Cortex of kidney (tissue), 1 donor: ENCODE measurements at places on chromosomes 3 and 15.

GRCh38 chr3:126134219-126134975, 46.0 kb downstream of the ALDH1L1 start:
- DNase-seq: no peak

DNA sequence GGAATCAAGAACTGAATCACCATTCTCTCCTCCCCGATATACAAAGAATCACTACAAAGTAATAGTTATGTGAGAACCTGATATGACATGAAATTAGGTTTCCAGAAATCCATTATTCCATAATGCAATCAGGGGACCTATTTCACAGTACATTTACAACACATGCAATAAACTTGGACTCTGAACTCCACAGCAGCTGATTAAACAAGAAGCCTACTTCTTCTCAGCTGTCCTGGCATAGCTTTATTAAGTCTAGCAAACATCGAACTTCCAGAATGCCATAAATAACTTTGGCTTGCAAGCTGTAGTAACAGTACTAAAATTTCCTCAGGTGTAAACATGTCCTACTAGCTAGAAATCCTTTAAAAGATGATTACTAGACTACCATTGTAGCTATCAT, 17.8 kb downstream of the PDCD10 start:
- no peak for DNase-seq

DNA sequence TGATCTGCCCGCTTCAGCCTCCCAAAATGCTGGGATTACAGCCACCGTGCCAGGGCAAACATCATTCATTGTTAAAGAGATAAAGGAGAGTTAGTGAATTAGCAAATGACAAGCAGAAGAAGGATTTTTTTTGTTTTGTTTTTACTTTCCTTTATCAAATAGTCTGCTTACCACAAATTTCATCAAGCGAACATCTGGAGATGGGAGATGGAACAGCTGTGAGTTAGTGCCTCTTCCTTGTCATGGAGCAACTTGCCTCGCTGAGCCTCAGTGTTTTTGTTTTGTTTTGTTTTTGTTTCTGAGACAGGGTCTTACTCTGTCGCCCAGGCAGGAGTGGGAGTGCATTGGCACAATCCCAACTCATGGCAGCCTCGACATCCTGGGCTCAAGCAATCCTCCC, 15.9 kb downstream of the ZNF860 start:
- DNase-seq: no peak

DNA sequence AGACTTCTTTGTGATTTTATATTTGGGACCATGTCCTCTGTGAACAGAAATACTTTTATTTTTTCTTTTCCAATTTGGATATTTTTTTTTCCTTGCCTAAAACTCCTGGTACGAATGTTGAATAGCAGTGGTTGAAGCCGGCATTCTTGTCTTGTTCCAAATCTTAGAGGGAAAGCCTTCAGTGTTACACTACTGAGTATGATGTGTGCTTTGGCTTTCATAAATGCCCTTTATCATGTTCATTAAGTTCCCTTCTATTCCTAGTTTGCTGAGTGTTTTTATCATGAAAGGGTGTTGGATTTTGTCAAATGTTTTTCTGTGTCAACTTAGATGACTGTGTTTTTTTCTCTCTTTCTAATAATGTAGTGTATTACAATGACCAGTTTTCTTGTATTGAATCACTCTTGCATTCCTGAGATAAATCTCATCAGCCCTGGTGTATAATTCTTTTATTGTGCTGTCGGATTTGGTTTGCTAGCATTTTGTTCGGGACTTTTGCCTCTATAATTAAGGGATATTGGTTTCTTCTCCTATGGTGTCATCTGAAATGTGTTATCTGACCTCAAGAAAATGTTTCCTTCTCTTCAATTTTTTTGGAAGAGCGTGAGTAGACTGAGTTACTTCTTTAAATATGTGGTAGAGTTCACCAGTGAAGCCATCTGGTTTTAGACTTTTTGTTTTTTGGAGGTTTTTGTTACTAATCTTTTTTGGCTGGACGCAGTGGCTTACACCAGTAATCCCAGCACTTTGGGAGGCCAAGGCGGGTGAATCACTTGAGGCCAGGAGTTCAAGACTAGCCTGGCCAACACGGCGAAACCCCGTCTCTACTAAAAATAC, 33.3 kb downstream of the MAP1A start:
- no peak for DNase-seq

DNA sequence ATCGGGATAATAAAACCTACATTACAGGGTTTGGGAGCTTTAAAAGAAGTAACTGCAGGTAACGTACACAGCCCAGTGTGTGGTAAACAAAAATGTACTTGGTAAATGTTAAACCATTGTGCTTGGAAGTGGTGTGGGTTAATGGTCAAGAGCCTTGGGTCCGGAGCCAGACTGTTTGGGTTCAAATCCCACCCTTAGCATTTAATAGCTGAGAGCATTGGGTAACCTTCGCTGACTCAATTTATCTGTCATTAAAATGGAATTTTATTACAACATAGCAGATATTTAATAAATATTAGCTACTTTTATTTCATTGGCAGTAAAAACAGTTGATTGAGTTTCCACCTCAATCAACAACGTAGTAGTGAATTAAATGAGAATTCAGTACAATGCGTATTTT, 1.5 kb downstream of the FSTL1 start:
- no peak for DNase-seq

DNA sequence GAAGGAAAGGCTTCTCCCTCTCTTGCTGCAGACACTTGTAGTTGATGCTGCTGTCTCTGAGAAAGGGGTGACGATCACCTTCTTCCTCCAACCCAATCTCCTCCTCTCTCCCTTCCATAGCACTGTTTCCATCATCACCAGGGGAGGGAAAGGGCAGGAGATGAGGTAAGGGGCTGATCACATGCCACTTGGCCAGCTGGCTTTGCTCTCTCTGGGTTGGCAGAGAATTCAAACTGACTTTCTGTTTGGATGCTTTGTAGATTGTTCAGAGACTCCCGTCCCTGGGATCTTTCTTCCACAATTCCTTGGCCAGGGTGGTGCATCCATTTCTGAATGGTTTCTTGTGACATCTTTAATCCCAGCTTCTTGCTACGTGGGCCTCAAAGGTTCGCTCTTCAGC, 43.2 kb upstream of the ZNF148 start:
- DNase-seq: no peak

- no peak for DNase-seq
These were observed 58.6 kb upstream of the CCDC80 start for GRCh38 chr3:112699436-112699978.

GRCh38 chr15:90240856-90241255, 6.8 kb downstream of the GDPGP1 start:
- no peak for DNase-seq

DNA sequence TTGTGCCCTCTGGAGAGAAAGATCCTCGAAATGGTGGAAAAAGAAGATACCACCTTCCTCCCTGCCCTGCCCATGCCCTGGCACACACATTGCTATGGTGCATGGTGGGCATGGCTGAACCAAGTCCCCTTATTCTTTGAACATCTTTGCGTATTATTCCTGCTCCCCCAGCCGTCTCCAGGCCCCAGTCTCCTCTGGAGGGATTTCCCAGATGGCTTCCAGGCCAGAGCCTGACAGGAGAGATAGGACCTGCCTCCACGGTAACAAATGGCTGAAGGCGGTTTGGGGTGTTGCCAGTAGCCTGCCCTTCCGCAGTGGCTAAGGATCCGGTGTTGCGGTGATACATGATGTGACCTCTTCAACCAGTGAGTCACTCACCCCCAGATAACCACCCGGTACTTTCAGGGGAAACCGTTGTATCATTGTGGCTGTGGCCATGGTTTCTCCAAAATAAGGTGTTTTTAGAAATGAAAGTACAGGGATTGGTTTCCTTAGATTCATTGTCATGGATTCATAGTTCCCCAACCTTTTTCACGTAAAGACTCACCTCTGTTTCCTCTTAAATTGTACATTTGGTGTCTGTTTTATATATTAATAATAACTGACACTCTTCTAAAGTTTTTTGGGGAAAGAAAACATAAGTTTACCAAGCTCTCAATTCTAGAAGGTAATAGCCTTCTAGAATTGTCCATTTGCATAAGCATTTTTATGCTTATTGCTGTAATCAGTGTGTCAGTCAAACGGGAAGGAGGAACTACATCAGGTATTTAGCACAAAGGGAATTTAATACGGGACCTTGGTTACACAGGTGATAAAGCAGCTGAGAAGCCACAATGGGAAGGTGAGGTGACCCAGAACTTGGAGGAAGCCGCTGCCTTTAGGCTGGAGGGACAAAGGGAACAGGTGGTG, 25.9 kb downstream of the SMAD3 start:
- no peak for DNase-seq

- DNase-seq: no peak
These were observed 48.2 kb upstream of the SLC9A9 start for GRCh38 chr3:143896486-143896885.

DNA sequence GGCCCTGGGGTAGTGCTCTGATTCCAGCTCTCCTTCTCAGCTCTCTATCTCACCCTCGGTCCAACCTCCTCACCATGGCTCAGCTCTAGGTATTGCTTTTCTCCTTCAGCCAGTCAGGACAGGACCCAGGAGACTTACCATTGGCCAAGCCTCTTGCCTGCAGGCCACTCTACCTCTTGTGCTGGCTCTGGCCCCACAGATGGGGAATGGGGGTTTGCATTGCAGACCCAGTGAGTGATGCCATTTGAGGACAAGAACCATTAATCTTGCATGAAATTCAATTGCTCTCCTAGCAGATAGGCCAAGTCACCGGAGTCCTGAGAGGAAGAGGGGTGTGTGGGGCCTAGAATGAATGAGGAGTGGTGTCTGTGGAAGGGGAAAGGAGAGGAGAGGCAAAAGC, 6.1 kb upstream of the RPP25 start:
- DNase-seq: no peak

- no peak for DNase-seq
These were observed 86.5 kb upstream of the PRR20G start for GRCh38 chr3:127374086-127375010.

DNA sequence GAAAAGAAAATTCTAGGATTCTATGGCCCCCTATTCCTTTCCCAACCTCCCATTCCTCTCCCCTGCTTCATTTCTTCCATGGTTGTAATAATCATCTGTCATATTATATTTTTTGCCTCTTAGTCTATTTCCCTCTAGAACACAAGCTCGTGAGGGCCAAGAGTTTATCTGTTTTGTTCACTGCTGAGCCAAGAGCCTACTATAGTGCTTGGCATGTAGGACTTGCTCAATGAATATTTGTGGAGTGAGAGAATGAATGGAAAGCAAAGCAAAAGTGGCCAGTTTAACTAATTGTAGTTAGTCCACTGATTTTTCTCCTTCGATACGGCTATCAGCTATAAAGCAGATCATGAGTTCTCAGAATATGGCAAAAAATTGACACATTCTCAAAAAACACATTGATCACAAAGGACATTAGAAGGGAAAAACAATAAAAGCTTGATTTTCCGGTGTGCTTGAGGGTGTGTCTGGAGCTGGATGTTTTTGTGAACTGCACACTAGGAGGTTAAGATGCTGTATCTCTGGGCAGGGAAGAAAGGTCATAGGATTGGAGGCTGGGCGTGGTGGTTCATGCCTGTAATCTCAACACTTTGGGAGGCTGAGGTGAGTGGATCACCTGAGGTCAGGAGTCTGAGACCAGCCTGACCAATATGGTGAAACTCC, 25.0 kb upstream of the CTSH start:
- no peak for DNase-seq

DNA sequence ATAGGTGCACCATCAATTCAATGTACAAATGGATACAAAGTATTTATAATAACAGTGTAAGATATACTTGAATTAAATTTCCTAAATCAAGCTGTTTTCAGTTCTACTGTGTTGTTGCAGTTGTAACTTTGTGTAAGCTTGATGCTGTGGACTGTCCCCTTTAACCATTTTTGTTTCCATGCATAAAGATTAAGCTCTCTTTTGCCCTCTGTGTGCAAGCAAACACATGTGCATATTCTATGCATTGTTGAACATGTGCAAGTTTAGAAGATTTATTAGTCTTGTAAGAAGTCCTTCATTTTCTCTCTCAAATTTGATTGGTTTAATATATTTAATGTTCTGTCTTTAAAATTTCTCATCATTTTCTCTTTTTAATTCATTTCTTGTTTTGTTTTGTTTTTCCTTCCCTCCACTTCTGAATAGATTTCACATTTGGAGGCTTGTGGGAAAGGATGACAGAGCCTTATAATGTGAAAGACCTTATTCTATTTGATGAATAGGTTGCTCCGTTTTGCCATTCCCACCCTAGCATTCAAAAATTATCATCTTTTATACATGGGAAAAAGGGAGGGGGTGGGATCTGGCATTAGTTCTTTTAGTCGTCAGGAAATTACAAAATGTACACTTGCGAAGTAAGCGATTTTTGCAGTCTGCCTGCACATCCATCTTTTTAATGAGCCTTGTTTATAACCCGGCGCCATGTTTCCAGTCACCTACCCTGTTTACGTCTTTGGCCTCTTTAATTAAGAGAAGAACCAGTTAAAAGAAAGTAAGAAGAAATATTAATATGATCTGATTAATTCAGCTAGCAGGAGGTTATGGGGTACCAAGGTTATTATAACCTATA, 961.5 kb upstream of the NR2F2 start:
- DNase-seq: no peak

- no peak for DNase-seq
These were observed 11.8 kb downstream of the CAPN7 start for GRCh38 chr3:15217841-15218267.

DNA sequence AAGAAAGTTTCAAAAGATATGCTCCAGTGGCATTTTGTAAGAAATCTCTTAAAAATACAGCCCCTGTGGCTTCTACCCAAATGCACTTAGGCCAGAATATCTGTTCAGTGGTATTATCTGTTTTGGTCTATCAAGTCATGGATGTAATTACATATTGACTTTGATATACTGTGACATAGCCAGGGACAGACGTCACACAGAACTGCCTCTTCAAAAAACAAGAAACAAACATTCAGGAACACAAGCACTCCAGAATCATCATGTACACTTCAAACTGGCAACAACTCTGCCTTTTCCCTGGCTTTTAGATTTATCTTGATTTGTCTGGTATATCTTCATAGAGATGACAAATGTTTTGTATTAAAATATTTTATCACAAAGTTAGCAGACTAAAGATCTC, 240.3 kb downstream of the IL5RA start:
- no peak for DNase-seq

- no peak for DNase-seq
These were observed 843 bp downstream of the ATG7 start for GRCh38 chr3:11272906-11273574.

- DNase-seq: no peak
These were observed 43.2 kb upstream of the EPHB1 start for GRCh38 chr3:134751831-134752230.

DNA sequence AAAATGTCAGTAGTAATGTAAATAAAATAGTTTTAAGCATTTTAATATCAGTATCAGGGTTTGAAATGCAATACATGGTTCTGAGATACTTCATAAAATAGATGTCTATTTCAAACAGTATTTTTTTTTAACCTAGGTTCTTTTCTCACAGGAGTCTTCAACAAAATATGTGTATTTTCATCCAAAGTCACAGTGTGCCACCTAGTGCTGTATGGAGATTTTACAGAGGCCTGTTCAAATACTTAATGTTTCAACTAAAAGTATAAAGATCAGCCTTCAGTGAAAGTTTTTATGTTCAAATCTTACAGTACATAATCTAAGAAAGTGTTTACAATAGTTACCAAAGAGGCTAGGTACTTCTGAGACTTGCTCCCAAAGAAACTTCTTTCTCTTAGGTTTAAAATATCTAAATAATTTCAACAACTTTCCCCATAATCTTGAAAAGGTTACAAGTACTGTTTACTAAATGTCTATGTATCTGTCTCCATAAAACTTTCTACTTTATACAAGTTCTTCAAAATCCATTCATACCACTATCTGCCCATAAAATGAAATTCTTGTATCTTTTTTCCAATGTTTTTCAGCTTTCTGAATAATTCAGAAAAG, 38.3 kb downstream of the SCAPER start:
- DNase-seq: no peak
